Glomerular endothelial cell (primary cell): ENCODE measurements at places on chromosomes 16 and 17.

DNA sequence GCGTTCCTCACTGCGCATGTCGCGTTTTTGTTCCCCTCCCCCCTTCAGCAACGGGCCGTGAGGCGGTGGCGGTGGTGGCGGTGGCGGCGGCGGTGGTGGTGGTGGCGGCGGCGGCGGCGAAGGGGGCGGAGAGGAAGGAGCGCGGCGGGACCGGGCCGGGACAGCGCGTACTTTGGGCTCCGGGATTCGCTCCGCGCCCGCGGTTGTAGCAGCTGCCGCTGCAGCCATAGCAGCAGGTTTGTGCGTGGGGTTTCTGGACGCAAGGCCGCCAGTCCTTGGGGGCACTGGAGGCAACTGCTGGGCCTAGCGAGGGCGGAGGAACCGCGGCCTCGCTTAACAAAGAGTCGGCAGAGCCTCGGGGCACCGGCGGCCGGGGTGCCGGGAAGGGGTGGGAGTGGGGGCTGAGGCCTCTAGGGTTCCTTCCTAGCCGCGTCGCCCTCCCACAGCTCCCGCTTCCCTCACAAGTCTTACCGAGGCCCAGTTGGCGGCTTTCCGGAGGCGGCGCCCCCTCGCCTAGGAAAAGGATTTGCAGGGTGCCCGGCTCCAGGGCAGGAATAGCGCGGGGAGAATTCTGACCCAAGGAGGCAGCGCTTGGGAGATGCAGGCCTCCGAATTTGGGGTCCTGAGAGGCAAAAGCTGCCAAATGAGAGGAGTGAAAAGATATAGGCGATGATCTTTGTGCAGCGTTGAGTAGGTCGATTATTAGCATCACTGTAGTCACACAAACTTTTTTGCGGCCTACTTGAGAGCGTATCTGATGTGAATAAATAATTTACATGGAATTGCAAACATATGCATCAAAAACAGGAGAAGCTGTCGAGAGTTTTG is at the start of gene DDX42:
DDX42 (plus strand) TSS at position 30 of the 828 bp plus-strand sequence. CDS start 12,880 bp downstream, outside the sequence.
- DNase-seq, result no peak

GRCh38 chr17:27586203-27586721 is 44.7 kb upstream of the LGALS9 start:
- no peak for DNase-seq

DNA sequence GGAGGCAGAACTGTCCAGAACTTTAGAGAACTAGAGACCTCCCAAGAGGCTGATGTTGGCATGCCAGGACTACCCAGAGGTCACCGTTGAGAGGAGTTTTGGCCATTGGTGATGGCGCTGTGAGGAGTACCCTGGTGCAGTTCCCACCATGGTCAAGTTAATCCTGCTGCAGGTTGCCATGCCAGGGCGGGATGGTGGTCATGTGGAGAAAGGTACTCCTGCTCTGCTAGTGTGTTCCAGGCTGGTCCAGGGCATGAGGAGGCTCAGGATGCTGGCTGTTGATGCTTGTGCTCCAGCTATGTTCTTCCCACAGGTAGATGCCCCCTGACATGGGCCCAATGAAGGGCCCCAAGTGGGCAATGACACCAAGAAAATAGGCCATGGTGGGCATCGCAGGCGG is 4.1 kb upstream of the PHF12 start:
- DNase-seq, result no peak

DNA sequence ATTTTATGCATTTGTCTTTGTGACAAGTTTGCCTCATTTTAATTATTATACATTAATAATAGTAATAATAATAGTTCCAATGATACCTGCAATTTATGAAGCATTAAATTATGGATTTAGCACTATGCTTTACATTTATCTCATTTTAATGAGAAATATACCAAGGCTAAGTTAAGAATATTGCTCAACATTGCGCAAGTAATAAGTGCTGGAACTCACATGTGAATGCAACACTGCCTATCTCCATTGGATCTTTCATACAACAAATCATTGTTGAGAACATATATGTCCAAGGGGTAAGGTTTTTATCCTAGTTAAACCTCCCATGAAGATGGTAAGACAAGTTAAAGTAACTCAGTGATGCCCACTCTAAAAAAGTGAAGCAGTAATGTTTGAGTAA is 703.7 kb upstream of the SOX9 start:
- no peak for DNase-seq

DNA sequence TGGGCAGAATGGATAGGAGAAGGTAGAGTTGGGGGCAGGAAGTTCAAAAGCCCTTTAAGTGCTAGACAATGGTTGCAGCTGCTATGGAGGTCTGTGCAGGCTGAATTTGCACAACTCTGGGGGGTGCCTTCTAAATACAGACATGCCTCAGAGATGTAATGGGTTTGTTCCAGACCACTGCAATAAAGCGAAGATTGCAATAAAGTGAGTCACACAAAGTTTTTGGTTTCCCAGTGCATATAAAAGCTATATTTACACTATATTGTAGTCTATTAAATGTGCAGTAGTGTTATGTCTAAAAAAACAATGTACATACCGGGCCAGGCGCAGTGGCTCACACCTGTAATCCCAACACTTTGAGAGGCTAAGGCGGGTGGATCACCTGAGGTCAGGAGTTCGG is 60.5 kb upstream of the MYOCD start:
- no peak for DNase-seq
